ENCODE measurements at places on chromosomes 3 and 15. TPM values are rescaled to one million over a fixed set of nuclear protein-coding genes. Genes with fewer than 3 reads are reported as not detected.
A peak's percentile ranks its signal among the peaks of the same experiment; 100 is the strongest.

The CLDN18 gene
- not detected for polyA plus RNA-seq

The ACAN gene
- polyA plus RNA-seq, result not detected

The ERICH6 gene
- 0.08 TPM for polyA plus RNA-seq

The SEMA4B gene
- 38.9 TPM for polyA plus RNA-seq

The CASR gene
- polyA plus RNA-seq, result not detected

The RGMA gene
- 0.76 TPM for polyA plus RNA-seq

The ROBO1 gene
- 22.2 TPM for polyA plus RNA-seq

The TMIE gene
- polyA plus RNA-seq, result 0.03 TPM

The SERINC4 gene
- polyA plus RNA-seq, result 0.05 TPM

- peak overlapping the region; percentile 68 for H3K4me3 ChIP-seq
- H3K27me3 ChIP-seq, result peaks cover 28% of the 10 kb centered on the region
- H3K4me1 ChIP-seq, result peaks cover 2% of the 10 kb centered on the region
- peak; percentile 72 for DNase-seq
- H3K36me3 ChIP-seq, result no peaks in the 10 kb centered on the region
These were observed 152.9 kb upstream of the GOLIM4 start for GRCh38 chr3:168248383-168249204.

GRCh38 chr15:51144021-51144532 is 49.4 kb upstream of the TNFAIP8L3 start:
- no peak for DNase-seq
- H3K27ac ChIP-seq, result no peak overlapping the region
- H3K36me3 ChIP-seq, result no peaks in the 10 kb centered on the region

GRCh38 chr3:149605902-149606301 is 51.9 kb downstream of the WWTR1 start:
- no peaks in the 10 kb centered on the region for H3K36me3 ChIP-seq
- peak overlapping the region; percentile 89 for H3K27ac ChIP-seq
- DNase-seq, result no peak
- H3K4me3 ChIP-seq, result no peak overlapping the region
- no peaks in the 10 kb centered on the region for H3K27me3 ChIP-seq

DNA sequence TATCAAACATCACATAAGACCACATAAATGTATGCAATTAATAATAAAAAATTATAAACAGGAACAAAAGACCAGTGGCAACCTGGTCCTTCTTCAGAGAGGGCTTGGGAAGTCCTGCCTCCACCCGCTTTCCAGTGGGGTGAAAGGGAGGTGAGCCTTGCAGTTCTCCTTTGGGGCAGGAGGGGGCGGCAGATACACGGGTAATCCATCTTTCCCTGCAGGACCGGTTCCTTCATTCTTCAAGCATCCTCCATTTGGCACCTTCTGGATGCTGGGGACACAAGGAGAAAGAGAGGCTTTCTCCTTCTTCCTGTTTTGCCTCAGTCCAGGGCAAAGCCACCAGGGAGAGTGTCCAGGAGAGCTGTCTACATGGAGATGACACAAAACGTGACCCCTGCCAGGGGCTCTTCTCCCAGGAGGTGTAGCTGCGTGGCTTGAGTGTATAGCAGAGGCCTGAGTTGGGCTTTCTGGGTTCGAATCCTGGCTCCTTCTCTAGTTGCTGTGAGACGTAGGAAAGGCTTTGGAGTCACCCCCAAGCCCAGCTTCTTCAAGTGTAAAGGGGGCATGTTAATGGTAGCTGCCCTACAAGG is 23.2 kb downstream of the RPLP1 start:
- no peaks in the 10 kb centered on the region for H3K36me3 ChIP-seq
- peaks cover 8% of the 10 kb centered on the region for H3K4me1 ChIP-seq
- H3K4me3 ChIP-seq, result peak overlapping the region; percentile 30
- DNase-seq, result peak; percentile 85
- no peaks in the 10 kb centered on the region for H3K27me3 ChIP-seq

- no peak overlapping the region for H3K27ac ChIP-seq
- no peaks in the 10 kb centered on the region for H3K36me3 ChIP-seq
- DNase-seq, result no peak
- H3K27me3 ChIP-seq, result no peaks in the 10 kb centered on the region
- no peaks in the 10 kb centered on the region for H3K4me1 ChIP-seq
These were observed 682.6 kb downstream of the ROBO1 start for GRCh38 chr3:79085171-79085570.

DNA sequence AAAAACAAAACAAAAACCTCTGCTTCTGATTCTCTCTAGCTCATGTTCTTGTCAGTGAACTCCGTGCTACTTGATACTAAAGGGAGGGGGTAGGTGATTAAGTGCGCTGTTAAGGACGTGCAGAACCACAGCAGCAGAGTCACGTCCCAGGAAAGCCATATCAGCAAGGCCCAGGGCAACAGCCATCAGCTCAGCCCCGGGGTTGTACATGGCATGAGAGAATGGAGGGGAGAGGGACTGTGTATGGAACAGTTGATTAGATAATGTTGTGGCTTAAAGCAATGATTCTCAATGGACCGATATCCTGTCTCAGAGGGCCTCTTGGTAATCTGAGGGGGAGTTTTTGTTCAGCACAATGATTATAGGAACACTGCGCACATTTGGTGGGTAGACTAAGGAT is 27.6 kb downstream of the C2CD4A start:
- DNase-seq, result no peak
- H3K27me3 ChIP-seq, result no peaks in the 10 kb centered on the region
- no peak overlapping the region for H3K27ac ChIP-seq
- H3K4me1 ChIP-seq, result no peaks in the 10 kb centered on the region
- H3K4me3 ChIP-seq, result no peak overlapping the region

DNA sequence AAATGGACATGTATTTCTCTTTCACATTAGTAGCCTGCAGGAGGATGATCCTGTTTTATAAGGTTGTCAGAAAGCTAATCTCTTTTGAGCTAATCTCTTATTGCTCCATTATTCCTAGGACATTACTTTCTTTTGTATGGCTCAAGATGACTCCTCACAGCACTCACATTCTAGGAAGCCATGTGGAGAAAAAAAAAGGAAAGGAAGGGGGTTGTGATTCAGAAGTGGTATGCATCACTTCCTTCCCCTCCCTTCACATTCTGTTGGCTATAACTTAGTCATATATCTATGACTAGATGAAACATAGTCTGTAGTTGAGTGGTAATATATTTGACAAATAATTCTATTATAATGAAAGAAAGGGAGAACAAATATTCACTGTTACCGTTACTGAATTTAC is 168.8 kb upstream of the TTC14 start:
- H3K27ac ChIP-seq, result peak overlapping the region; percentile 64
- H3K36me3 ChIP-seq, result no peaks in the 10 kb centered on the region
- no peak overlapping the region for H3K4me3 ChIP-seq
- H3K27me3 ChIP-seq, result no peaks in the 10 kb centered on the region
- DNase-seq, result no peak

GRCh38 chr3:157354254-157354653 is 82.4 kb upstream of the PTX3 start:
- peaks cover 24% of the 10 kb centered on the region for H3K4me1 ChIP-seq
- no peaks in the 10 kb centered on the region for H3K27me3 ChIP-seq
- no peak overlapping the region for H3K27ac ChIP-seq
- no peak for DNase-seq
- H3K36me3 ChIP-seq, result no peaks in the 10 kb centered on the region

GRCh38 chr3:85574006-85574705 is 615.4 kb downstream of the CADM2 start:
- H3K4me1 ChIP-seq, result no peaks in the 10 kb centered on the region
- H3K4me3 ChIP-seq, result no peak overlapping the region
- no peak for DNase-seq
- no peak overlapping the region for H3K27ac ChIP-seq

DNA sequence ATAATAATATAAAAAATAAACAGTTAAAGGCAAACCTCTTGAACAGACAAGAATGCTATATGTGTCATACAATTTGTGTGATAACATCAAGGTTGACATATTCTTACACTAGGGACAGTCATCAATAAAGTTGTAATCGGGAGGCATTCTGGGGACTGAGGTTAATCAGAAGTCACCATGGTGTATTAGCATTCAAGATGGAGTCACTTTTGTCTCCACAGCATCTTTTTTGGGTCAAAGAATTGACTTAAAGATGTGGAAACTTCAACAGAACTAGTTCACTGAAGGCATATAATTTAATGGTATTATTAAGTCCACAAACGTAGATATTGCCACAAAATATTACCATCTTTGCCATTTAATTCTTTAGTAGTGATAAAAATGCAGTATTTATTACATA is 625.6 kb upstream of the NAALADL2 start:
- DNase-seq, result no peak
- no peaks in the 10 kb centered on the region for H3K27me3 ChIP-seq
- H3K4me1 ChIP-seq, result no peaks in the 10 kb centered on the region
- H3K36me3 ChIP-seq, result no peaks in the 10 kb centered on the region
- H3K4me3 ChIP-seq, result no peak overlapping the region

DNA sequence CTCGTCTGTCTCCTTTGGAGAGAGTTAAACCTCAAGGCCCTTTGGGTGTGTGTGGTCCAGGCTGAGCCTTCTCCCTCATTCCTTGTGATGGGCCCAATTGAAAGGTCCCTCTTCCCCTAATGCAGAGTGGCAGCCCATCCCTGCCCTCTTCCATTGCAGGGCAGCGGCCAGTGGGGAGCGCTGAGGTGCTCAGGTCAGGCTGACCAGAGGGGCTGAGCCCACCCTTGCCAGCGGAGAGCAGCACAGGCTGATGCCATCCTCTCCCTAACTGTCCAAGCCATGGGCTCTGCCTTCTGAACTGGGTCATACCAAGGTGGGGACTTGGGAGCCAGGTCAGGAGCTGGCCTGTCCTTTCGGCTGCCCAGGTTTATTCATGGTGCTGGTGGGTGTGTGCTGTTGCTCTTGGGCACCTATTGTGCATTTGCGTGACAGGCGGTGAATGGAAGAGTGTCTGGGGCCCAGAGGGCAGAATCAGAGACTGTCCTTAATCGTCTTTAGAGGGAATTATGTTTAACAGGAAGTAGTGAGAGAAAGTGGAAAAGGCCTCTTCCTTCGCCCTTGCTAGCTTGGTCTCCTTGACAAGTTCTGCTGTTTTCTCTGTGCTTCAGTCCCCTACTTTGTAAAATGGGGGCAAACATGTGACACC is 96.9 kb downstream of the VGLL4 start:
- DNase-seq, result no peak
- peaks cover 7% of the 10 kb centered on the region for H3K36me3 ChIP-seq
- no peaks in the 10 kb centered on the region for H3K27me3 ChIP-seq
- no peak overlapping the region for H3K4me3 ChIP-seq
- H3K4me1 ChIP-seq, result peaks cover 8% of the 10 kb centered on the region
- H3K27ac ChIP-seq, result no peak overlapping the region

- no peaks in the 10 kb centered on the region for H3K4me1 ChIP-seq
- H3K4me3 ChIP-seq, result no peak overlapping the region
- no peaks in the 10 kb centered on the region for H3K27me3 ChIP-seq
- no peak overlapping the region for H3K27ac ChIP-seq
These were observed 4.8 kb upstream of the ABHD5 start for GRCh38 chr3:43685921-43686320.

DNA sequence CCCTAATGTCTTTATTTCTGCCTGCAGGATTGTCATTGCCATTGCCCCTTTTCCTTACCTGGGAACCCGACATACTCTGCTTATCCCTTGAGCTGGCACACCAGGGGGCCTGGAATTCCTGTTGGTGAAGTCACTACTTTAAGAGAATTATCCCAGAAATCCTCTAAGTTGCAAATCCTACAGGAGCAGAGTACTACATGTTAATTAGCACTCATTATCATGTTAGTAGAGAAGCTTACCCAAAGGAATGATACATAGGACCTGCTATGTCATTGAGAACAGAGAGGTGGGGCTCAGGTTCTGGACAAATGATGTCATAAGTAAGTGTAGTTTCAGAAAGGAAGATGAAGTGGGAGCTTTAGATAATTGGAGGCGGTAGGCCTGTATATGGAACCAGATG is 27.4 kb downstream of the SCG5 start:
- no peak for DNase-seq
- H3K27ac ChIP-seq, result no peak overlapping the region
- no peaks in the 10 kb centered on the region for H3K27me3 ChIP-seq

DNA sequence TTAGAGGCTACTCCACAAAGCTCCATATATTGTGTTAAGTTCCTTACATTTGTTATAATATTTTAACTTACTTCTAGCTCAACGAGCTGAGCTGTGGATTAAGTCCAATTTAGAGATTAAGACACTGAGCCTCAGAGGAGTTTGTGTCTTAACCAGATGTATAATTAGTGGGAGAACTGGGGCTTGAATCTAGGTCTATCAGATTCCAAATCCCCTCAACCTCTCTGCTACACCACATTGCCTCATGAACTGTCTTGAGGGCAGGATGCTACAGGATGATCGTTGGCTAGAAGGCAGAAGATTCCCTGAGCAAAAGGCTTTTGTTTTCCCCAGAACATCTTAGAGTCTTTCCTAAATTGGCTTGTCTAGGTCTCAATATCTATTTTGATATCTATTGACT is 890.8 kb downstream of the NAALADL2 start:
- no peaks in the 10 kb centered on the region for H3K36me3 ChIP-seq
- H3K27ac ChIP-seq, result no peak overlapping the region
- H3K27me3 ChIP-seq, result no peaks in the 10 kb centered on the region

GRCh38 chr15:84108728-84109127 is 126.8 kb upstream of the GOLGA6L4 start:
- no peak overlapping the region for H3K4me3 ChIP-seq
- no peak for DNase-seq
- H3K27me3 ChIP-seq, result no peaks in the 10 kb centered on the region
- no peak overlapping the region for H3K27ac ChIP-seq

- DNase-seq, result peak; percentile 30
- H3K36me3 ChIP-seq, result no peaks in the 10 kb centered on the region
- H3K4me1 ChIP-seq, result no peaks in the 10 kb centered on the region
These were observed 181.1 kb downstream of the MYRIP start for GRCh38 chr3:39990532-39990931.

DNA sequence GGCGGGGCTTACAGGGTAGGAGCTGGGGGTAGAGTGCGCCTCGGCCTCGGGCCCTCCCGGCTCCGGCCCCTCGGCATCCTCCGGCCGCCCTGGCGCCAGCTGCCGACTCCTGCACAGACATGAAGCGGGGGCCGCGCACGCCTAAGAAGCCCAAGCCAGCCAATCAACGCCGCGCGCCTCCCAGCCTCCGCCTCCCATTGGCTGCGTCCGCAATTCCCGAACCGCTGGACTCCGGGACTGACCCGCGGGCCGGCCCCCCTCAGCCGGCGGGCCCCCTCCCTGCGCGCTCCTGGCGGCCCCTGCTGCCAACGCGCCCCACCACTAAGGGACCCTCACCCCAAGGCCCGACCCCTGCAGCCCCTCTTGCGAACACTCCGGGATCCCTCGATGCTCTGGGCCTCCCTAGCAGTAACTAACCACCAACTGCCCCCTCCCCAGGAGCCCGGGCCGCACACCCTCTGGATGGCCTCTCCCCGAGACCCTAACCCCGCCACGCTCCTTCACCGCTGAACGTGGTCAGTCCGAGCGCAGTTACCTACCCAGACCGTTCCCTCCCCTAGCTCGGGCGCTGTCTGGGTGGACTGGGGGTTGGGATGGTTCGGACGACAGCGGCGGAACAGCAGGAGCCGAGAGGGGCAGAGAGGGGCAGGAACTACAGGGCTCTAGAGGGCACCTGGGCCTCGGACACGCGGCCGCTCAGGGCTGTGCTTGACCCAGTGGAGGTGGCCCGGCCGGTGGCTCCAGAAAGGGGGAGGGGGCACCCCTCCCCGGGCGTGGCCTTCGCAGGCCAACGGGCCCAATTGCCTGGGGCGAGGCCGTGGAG is 5.0 kb downstream of the GATA2 start:
- peaks cover 8% of the 10 kb centered on the region for H3K4me1 ChIP-seq
- peak overlapping the region; percentile 77 for H3K4me3 ChIP-seq
- H3K27ac ChIP-seq, result peak overlapping the region; percentile 36
- peak; percentile 82 for DNase-seq
- peaks cover 5% of the 10 kb centered on the region for H3K36me3 ChIP-seq

GRCh38 chr3:136351905-136352304 is 101.8 kb downstream of the PCCB start:
- no peaks in the 10 kb centered on the region for H3K27me3 ChIP-seq
- H3K4me1 ChIP-seq, result peaks cover 8% of the 10 kb centered on the region
- H3K27ac ChIP-seq, result no peak overlapping the region
- H3K4me3 ChIP-seq, result no peak overlapping the region
- H3K36me3 ChIP-seq, result peaks cover 35% of the 10 kb centered on the region
